ENCODE measurements at places on chromosomes 5 and 9.

DNA sequence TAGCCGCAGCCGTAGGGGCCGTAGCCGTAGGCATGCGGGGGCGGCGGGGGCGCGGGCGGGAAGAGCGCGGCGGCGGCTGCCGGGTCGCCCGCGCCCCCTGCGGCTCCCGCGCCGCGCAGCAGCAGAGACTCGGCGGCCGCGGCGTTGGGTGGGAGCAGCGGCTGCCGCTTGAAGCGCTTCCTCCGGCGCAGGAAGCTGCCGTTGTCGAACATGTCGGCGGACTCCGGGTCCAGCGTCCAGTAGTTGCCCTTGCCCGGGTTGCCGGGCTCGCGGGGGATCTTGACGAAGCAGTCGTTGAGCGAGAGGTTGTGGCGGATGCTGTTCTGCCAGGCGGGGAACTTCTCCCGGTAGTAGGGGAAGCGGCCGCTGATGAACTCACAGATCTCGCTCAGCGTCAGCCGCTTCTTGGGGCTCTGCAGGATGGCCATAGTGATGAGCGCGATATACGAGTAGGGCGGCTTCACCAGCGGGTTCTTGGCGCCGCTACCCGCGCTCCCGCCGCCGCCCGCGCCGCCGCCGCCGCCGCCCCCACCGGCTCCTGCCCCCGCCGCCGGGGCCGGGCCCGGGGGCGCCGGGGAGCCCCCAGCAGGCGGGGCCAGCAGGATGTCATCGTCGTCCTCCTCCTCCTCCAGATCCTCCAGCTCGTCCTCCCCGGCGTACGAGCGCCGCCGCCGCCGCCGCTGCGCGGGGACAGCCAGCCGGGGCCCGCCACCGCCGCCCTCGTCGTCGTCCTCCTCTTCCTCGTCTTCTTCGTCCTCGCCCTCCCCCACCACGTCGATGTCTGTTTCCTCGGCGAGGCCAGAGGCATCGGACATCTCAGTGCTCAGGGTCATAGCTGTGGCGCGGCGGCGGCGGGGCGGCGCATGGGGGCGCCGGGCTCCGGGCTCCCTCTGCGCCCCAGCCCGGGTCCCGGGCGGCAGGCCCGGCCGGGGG is 781 bp downstream of the FOXD1 start:
- no peak for DNase-seq

- no peak for DNase-seq
Observed at GRCh38 chr5:1660511-1660910, 136.8 kb upstream of the LPCAT1 start.

- no peak for DNase-seq
Observed at GRCh38 chr9:110444911-110445310, 107.2 kb upstream of the TXNDC8 start.

DNA sequence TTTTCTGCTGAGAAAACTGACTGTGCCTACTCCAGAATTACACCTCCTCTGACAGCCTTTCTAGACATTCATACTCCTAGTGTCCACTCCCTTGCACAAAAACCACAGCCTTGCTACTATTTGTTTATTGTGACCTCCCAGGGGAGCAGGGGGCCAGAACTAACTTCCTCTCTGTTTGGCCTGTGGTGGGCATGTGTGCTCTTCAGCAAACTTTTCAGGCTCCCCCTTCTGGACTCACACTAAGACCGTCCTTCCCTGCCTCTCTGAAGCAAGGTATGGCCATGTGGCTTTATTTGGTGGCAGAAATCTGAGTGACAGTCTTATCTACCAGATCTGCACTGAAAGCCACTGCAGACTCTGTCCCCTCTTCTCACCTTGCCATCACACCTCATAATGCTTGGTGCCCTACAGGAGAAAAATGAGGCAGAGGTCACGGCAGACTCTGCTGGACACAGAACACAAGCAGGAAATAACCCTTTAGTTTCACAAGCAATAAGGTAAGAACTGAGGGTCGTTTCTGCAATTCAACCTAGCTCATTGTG is 28.2 kb downstream of the LIFR start:
- DNase-seq, result no peak

- no peak for DNase-seq
Observed at GRCh38 chr9:6811436-6811835, 53.7 kb downstream of the KDM4C start.

DNA sequence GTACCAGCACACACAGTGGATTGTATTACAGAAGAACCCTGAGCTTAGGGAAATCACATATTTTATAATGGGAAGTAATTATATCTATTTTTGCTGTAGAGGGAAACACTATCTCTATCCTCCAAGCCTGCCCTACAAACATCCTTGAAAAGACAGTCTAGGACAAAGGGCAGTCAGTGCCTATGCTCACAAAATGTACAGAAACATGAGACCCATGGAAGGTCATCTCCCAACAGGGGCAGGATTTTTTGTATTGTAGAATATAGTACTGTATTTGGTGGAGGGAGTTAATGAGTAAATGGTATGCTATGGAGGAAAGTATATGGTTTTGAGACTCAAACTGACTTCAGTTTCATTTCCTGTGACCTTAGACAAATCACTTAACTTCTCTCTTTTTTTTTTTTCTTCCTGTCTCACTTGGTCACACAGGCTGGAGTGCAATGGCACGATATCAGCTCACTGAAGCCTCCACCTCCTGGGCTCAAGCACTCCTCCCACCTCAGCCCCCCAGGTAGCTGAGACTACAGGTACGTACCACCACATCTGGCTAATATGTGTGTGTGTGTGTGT is 5.8 kb upstream of the RAB14 start:
- no peak for DNase-seq

DNA sequence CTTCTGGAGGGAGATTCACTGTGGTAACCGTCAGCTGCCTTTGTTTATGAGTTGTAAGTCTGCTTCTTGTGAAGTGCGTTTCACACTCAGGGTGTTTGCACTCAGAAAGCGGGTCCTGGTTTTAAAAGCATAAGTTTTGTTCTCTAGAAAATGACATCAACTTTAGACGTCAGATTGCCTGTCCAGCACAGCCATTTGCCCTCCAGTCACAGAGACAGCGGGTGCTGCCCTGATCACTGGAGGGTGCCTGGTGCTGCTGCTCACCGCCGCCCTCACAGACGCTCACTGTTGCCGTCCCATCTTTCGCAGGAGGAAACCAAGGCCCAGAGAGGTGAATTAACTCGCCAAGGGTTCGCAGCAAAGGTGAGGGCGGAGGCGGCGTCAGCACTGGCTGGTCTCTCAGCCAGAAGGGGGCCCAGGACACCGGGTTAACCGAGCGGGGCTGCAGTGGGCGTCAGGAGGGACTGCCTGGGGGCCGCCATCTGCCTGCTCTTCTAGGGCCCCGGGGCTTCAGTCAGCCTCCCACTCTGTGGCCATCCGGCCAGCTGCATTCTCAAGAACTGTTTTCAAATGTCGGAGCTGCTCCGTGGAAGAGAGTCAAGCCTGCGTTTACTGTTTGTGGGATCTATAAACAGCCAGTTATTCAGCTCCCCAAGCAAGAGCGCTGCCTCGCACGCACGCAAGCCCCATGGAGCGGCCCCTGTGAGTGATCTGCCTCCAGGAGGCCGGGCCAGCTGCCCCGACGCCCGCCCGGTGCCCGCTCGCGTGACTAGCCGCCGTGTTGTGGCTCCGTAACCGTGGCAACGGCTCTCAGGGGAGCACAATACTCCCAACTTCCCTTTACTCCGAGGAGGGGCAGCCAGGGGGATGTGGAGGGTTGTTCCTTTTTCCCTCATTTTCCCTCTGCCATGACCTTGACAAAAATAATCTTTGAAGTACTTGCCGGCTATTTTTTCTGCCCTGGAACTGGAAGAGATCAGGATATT is 43.4 kb upstream of the EXOC3 start:
- peak; percentile 56 for DNase-seq

- DNase-seq, result no peak
Observed at GRCh38 chr5:77707791-77708190, 68.3 kb downstream of the TBCA start.

DNA sequence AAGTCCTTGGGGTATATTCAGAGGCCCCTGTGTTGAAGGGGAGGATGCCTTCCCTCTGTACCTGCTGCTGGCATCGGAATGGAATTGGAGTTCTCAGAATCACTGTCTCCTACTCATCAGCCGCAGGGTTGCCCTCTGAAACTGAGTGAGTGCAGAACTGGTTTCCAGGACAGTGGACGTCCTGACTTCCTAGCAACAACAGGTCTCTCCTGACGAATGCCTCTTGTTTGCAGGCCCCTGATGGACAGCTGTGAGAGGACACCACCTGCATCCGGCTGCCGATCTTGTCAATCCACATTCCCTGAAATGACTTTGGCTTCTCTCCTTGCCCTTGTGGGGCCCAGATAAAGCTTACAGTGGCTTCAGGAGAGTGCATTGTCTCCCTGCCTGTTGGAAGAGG is 274.5 kb downstream of the NSG2 start:
- no peak for DNase-seq

DNA sequence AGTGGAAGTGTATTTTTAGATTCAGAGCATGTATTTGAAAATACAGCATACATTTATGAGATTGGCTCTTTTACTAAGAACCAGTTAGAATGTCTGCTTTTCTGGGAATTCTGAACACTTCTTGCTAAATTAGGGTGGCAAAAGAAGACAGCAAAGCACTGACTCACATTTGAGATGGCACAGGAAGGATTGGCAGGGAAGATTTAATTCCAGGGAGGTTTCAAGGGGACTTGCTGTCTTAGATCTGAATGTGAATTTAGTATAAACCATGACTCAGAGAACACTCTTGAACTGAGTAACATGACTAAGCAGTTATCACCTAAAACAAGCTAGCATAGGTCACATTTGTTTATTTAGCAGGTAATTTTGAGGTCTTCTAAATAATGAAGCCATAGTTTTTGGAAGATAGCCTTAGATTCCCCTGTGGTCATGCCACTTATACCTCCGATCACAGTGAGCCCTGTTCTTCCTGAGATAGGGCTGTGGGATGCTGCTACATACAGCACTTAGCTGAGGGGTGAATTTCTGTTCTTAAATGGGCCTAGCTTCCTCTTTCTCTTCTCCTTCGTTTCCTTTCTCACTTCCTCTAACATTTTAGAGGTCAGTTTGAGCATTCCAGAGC is 173.8 kb downstream of the PCSK1 start:
- DNase-seq, result no peak

GRCh38 chr5:74579215-74579614 is 61.3 kb downstream of the ENC1 start:
- peak; percentile 22 for DNase-seq

DNA sequence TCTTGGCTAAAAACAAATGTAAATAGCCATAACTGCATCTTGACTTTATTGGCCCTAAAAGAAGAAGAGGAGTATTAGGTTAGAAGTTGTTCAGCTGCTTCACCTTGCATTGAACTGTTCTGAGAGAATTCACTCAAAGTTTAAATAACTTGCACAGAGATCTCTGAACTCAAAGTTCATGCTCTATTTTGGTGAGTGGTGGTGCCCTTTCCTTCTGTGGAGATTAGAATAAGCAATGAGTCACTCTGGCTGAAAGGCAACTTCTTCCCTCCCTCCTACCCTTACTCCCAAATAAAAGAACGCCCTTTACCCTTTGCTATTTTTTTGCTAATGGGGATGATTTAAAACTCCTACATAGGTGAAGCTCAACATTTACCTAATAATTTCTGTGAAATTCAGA is 48.9 kb downstream of the ERMP1 start:
- no peak for DNase-seq

DNA sequence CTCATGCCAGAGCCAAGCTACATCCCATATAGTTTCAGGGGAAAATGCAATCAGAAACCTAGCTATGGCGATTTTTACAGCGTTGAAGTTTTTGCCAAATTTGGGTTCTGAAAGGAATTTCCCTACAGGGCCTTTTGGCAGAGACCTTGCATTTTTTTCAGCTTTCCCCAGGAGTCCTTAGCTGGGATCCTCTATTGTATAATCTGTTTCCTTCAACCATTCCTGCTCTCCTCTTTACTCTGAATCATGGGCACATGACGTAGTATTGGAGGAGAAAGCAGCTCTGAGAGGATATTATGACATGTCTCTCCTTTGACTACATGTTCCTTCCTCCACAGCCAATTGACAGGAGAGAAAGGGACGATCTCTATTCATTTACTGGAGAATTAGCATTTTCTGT is 118.5 kb upstream of the ERCC6L2 start:
- DNase-seq, result no peak

GRCh38 chr9:3875361-3876132 is 349.7 kb upstream of the RFX3 start:
- DNase-seq, result no peak

DNA sequence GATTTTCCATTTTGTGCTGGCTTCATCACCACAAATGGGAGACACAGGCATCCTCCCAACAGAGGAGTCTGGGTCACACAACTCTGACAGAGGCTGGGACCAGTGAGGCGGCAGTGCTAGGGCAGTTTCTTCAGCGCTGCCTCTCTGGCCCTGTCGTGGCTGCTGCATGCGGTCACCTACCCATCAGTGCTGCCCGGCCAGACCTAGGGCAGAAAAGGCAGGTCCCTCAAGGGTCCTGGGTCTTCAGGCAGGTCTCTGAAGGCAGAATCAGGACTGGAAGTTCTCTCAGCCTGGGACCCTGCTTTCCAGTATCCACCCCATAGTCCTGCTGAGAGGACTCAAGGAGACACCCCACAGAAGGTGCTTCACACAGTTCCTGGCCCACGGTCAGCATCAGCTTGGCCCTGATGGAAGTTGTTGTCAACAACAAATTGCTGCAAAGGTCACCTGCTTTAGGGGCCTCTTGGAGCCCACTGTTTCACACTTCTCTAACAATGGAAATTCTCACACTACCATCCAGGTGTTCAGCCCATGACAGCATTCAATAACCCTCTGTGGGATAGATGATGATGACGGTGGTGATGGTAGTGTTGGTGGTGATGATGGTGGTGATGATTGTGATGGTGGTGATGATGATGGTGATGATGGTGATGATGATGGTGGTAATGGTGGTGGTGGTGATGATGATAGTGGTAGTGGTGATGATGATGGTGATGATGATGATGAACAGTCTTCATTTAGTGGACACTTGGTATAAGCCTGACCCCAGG is 146.4 kb upstream of the PPP1R26 start:
- DNase-seq, result no peak

GRCh38 chr9:129177443-129177790 is 644 bp downstream of the IER5L start:
- no peak for DNase-seq

GRCh38 chr9:109252291-109252690 is 68.6 kb downstream of the EPB41L4B start:
- no peak for DNase-seq

- DNase-seq, result no peak
Observed at GRCh38 chr5:180287404-180287803, 4.5 kb downstream of the MAPK9 start.

DNA sequence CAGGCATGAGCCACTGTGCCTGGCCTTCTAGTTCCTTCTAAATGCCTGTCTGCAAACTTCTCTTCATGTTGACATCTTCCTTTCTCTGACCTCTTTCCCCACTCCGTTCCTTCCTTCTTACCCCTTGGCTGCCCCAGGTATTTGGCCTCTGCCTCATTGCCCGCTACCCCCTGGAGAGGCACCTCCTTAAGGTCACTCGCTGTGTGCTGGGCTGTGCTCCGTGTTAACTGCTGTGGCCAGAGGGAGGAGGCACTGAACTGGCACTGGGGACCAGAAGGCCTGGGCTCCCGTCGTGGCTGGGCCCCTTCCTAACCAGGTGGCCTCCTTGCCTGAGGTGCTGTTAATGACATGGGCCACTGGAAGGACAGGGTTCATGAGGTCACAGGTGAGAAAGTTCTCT is 39.4 kb downstream of the LAMC3 start:
- DNase-seq, result no peak

- DNase-seq, result no peak
Observed at GRCh38 chr9:96858018-96858573, 3.8 kb upstream of the ZNF782 start.

- DNase-seq, result no peak
Observed at GRCh38 chr9:1709347-1709746, 305.8 kb upstream of the SMARCA2 start.

Data from stimulated activated CD4-positive, alpha-beta T cell treated with anti-CD3 and anti-CD28 coated beads, Interleukin-4, amount 100 ng/mL, for 4 hours (primary cell).